Dorsolateral prefrontal cortex (tissue), 122 donors: ENCODE measurements at places on chromosomes 2 and 18. TPM values are rescaled to one million over a fixed set of nuclear protein-coding genes. Genes with fewer than 3 reads are reported as not detected.

DNA sequence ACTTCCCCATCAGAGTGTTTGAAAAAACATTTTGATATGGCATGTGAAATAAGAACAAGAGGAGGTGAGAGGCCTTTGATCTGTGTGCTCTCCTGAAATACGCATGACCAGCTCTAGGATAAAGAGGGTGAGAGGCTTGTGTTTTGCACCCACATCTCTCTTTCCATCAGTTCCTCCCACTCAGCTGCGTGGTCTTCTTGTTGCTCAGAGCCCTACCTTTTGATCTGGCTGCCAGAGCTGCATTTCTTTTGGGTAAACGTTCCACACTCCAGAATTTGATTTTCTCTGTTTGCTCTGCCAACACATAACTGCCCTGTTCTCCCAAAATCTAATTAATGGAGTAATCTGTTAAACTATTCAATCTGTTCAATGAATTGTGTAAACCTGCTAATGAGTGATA, 72.0 kb upstream of the FN1 start:
- DNase-seq: no peak

DNA sequence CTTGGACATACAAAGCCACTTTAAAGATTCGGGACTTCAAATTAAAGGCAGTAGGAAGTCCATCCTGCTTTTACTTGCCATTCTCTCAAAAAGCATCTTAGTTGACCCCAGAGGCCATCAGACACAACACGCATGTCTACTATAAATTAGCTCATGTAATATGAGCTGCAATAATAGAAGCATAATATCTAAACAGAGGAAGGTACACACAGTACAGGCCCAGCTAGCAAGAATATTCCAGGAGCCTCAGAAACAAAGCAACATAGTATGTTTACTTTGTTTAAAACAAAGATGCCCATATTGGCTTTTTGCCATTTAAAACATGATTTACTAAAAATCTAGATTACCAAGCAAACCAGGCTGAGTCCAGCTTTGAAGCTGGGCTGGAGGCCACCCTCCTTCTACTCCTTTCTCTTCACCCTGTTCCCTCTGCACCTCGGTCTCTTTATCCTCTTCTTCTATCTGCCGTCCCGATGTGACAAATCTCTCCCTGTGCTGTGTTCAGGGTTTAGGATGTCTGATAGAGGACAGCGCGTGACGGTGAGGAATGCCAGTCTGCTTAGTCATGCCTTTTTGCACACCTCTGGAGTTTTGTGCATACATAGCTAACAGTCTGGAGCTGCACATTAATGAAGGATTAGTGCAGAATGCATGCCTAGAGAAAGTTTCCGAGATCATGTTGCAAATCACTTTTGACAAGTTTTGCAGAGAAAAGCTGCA, 28.2 kb downstream of the DTNA start:
- no peak for DNase-seq

DNA sequence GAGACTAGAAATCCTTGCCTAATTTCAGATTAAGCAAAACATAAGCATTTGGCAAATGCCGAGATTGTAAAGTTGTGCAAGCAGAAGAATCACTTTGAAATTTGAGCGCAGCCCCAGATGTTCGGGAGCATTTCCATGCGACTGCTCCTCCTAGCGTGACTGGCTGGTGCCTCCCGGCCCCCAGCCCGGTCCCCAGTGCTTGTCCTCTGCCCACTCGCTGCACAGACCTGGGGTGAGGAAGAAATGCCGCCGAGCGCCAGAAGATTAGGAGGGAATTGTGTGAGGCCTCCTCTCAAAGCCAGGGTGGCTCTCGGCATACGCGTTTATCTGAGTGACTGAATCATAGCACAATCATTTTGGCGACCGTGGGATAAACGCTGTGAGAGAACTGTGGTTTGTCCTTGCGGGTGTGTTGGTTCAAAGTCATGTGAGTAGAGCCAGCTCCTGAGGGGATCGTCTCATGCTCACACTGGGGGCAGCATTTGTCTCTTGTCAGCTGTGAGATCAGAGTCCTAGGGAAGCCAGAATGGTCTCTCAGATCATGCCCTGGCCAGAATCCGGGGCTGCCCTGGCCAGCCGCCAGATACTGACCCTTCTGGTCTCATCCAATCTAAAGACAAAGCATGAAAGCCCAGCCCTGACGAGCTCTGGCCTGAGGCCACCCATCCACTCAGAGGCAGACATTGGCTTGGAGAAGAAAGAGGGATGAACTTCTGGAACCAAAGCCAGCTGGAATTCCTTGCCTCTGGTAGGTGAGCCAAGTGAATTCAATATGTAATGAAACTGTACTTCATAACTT, 189.3 kb downstream of the SH3RF3 start:
- peak; percentile 53 for DNase-seq

GRCh38 chr2:235262750-235263149, 231.1 kb upstream of the AGAP1 start:
- DNase-seq: no peak

DNA sequence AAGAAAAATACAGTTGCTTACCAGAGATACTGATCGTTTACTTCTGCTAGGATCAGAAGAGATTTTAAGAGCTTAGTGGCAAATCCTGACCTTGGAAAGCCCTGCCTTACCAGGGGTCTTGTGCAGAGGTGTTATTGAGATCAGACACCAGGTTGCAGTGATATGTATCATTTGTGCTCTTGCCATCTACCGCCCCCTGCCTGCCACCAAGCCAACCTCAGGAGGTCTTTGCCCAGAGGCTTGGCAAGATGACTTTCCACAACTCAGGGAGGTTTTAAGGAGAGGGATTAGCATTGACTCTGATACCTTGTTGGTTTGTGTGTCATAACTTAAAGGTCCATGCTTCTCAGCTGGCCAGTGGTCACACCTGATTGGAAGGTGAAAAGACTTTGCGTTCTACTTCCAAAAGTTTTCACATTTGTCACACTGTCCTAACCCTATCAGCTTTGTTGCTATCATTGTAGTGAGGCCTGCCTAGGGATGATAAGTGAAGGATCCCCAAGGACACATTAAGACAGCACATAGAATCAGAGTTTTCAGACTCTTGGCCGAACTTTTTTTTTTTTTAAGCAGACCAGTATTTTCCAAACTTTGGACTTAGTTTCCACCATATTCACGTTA, 46.2 kb upstream of the MGAT5 start:
- DNase-seq: no peak

- DNase-seq: no peak
Observed at GRCh38 chr18:7470101-7470500, 97.0 kb upstream of the PTPRM start.

DNA sequence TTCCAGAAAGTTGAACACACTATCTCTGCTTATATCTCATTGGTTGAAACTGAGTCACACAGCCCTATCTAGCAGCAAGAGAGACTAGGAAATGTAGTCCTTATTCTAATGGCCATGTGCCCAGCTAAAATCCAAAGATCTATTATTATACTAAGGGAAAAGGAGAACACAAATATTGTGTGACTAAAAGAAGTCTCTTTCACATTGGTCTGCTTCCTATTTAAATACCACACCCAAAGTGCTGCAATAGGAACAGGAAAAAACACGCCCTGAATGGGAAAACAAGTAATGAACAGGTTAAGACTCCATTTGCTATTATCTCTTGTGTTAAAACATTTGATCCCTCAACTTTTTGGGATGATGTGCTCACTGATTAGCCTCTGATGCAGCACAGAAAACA, 86.8 kb upstream of the BARD1 start:
- DNase-seq: no peak

DNA sequence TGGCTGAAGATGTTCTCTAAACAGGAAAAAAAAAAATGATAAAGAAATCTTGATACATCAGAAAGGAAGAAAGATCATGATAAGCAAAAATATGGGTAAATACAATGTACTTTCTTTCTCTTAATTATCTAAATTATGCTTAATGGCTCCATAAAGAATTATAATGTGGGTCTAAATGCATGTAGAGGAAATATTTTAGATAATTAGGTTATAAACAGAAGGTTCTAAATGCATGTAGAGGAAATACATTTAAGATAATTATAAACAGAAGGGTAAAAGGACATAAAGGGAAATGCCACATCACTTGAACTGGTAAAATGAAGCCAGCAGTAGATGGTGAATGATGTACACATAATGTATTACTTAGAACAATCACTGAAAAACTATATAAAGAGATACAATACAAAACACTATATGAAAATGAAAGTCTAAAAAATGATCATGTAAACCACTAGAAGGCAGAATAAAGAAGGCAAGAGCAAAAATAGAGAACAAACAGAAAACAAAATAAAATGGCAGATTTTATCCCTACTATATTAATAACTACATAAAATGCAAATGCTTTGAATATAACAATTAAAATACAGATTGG, 308.4 kb upstream of the CDH2 start:
- no peak for DNase-seq

- DNase-seq: no peak
Observed at GRCh38 chr2:39335930-39336329, 92.2 kb upstream of the CDKL4 start.

DNA sequence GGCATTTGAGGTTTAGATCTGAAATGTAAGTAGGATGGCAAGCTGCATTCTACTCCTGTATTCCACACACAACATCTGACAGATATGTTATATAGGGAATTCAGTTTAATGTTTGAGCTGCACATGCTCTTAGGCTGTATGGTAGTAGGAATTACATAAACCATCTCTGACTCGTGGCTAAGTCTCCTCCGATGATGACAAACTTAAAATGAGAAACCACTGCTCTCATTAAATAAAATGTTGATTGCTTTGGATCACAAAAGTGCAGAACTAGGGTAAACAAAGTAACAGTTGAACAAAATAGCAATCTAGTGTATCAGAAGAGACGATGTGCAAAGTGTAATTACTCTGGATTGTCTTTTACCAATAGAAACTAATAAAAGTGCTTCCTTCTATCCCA, 50.1 kb upstream of the WDR75 start:
- DNase-seq: no peak

DNA sequence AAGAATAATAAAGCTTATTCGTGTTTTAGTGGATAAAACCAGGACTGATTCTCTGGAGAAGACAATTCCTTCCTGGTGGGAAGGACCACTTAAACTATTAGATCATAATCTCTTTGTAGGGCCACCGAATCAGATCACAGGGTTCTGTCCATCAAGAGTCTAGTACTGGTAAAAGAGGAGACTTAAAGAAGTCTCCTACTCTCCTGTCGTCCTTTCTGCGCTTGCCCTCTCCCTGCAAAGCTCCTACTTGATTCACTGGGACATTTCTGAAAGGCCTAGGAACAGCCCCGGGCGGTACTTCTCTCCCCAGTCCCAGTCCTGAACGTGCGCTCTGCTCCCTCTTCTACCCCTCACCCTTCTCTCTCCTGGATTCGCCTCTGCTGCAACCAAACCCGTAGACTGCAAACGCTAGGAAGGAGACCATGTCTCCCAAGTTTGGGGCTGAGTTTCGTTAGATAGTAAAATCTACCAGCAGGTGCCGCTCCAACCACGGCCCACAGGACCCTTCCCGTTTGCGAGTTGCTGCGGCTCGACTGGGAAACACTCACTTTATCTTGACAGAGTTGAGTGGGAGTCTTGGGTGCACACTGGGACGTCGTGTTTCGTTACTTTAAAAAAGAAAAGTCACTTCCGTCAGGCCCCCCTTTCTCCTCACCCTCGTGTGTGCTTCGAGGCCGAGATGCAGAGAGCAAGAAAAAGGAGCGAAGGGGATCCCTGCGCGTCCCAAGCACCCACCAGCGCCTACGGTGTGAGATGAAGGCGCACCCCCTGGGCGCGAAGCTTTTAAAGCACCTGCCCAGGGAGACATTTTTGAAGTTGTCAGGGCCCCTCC, 923 bp downstream of the FIGLA start:
- peak; percentile 59 for DNase-seq

GRCh38 chr2:240353944-240354343, 81.5 kb upstream of the GPC1 start:
- no peak for DNase-seq

GRCh38 chr2:174430066-174430465, 34.5 kb downstream of the SCRN3 start:
- DNase-seq: no peak

DNA sequence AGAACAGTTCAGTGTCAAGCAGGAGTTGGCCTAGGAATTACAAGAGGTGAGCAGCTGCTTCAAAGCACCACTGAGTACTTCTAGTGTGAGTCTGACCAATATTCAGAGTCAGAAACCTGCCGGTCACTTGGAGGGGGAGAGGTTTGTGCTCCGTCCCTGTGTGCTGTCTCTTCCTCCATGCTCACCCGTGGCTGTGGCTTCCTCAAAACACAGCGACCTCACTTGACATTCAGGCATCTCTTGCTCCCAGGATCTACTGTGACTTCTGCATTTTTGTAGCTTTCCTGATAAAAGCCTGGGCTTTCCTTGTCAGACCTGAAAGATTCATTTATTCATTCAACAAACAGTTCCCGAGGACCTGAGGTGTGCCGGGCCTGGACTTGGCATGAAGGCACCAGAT, 32.9 kb downstream of the TPRKB start:
- no peak for DNase-seq

- no peak for DNase-seq
Observed at GRCh38 chr2:84389794-84390193, 69.3 kb downstream of the SUCLG1 start.

GRCh38 chr2:102005989-102006885, 14.5 kb downstream of the IL1R2 start:
- DNase-seq: no peak

DNA sequence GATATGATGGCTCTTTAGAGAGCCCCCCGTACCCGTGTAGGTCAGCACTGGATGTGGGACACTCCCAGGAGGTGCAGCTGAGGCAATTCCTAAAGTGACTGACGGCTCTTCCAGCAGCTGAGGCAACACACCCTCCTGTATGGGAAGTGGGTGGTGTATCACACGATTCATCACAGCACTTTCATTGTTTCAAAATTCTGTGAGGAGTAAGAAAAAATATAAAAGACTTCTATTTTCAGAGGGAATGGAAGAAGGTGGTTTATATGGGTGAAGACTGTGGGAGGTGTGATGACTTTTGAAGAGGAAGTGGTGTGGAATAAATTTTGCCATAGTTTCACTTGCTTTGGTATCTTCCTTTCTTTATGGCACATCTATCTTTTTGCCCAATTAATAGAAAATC, 22.3 kb downstream of the QPCT start:
- DNase-seq: no peak

DNA sequence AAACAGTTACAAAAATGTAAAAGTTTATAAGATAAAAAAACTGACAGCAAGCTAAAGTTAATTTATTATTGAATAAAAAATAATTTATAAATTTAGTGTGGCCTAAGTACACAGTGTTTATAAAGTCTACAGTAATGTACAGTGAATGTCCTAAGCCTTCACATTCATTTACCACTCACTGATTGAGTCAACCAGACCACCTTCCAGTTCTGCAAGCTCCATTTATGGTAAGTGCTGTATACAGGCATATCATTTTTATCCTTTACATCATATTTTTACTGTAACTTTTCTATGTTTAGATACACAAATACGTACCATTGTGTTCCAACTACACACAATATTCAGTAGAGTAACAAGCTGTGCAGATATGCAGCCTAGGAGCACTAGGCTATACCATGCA, 184.2 kb upstream of the LRATD1 start:
- DNase-seq: no peak

GRCh38 chr18:9782073-9782857, 74.2 kb downstream of the RAB31 start:
- DNase-seq: no peak

The TSPYL6 gene
- total RNA-seq: 0.34 TPM

The ST8SIA3 gene
- total RNA-seq: 130 TPM

The MYL12B gene
- 102 TPM for total RNA-seq

The UGT1A5 gene
- total RNA-seq: not detected

The GPR45 gene
- 2.9 TPM for total RNA-seq

The VWA3B gene
- 0.47 TPM for total RNA-seq

The REG1B gene
- not detected for total RNA-seq

The SS18 gene
- total RNA-seq: 48.2 TPM

The HRH4 gene
- not detected for total RNA-seq
